ENCODE measurements at places on chromosomes 3 and 15.
A peak's percentile ranks its signal among the peaks of the same experiment; 100 is the strongest.

DNA sequence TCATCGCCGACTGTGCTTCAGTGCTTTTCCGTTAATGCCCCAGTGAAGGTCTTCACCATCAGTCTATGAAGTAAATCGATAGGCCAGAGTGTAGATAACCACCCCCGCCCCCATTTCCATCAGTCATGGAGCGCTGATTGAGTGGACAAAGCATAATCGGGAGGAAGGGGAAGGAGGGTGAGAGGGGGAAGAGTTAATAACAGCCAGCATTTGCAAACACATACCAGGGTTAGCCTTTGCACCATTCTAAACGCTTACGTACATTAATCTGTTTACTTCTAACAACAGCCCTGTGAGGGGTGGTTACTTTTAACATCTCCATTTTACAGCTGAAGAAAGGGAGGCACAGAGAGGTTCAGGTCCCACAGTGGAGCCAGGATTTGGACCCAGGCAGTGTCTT is 26.8 kb downstream of the EDEM1 start:
- no peak for DNase-seq

DNA sequence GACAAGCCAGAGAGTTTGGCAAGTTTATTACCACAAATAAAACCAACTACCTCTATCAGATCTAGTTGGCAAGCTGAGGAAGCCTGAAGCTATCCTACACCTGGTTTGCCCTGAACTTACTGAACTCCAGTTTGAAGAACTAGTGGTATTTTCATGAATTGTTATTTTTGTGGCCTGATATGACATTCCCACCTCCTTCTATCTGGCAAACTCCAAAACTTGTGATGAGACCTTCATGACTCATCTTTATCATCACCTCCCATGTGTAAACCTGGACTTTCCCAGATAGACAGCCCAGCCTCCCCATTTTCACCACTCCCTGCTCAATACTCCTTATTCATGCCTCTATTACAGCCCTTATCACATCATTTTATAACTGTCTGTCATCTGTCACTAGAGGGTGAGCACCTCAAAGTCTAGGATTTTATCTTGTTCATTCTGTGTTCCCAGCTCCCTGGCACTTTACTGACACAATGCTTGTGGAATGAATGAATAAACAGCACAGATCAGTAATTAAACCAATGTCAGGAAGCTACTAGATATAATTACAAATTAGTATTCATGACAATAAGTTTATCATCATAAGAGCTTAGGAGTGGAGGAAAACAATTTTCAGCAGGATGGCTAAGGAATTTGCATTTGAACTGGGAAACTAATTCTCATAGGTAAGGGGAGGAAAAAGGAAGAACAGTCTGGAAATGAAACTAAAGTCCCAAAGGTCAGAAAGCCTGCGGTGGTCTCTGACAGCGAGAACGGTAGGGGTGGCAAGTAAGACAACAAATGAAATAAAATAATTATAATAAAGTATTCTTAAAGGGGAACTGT is 13.2 kb upstream of the TRANK1 start:
- no peak for DNase-seq

GRCh38 chr3:30162579-30162978 is 443.8 kb upstream of the TGFBR2 start:
- no peak for DNase-seq

- no peak for DNase-seq
Measured at GRCh38 chr15:90582553-90582952, 52.8 kb downstream of the CRTC3 start.

DNA sequence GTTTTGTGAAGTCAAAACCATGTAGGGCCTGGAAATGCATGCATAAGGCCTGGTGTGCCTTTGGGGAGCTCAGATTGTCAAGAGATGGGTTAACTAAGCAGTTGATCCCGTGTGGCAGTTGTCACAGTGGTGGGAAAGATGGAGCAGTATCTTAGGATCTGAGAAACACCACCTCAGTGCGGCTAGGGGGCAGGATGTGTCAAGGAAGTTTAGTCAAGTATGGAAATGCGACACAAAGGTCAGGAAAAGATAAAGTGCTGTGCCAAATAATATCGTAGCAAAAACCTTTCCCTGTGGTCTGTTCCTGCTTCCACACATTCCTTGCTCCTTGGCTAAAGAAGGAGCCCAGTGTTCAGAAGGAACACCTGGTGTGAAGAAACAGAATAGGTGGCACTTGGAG is 396.4 kb downstream of the EDEM1 start:
- no peak for DNase-seq

- no peak for DNase-seq
Measured at GRCh38 chr3:150142936-150143335, 172.2 kb upstream of the PFN2 start.

DNA sequence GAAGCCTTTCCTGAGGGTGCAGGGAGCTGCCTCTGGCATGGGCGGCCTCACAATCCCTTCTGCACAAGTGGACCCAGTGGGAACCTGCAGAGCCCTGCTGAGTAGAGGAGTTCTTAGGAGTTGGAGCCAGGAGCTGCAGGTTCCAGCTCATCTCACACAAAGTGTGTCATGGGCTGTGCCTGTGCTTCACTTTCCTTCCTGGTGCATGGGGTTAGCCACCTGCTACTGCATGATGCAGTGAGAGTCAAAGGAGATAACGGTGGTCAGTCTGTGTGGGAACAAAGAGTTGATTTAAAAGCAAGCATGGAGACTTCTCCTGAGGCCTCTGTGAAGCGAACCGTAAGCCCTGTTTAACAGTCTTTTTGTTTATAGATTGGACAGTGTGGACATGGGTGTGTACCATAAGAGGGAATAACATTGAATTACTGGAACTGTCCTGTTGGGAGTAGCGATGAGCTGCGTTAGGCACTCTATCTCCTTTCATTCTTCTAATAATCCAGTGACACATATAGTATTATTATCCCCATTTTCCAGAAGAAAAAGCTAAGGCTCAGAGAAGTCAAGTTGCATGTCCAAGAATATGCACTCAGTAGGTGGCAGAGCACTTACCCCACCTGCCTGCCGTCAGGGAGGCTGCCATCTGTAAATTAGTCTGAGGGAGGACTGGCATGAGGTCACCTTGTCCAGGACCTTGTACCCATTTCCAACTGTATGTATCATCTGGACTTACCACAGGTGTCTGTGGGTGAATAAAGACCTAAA is 68.7 kb upstream of the PRR23C start:
- DNase-seq = peak; percentile 5

DNA sequence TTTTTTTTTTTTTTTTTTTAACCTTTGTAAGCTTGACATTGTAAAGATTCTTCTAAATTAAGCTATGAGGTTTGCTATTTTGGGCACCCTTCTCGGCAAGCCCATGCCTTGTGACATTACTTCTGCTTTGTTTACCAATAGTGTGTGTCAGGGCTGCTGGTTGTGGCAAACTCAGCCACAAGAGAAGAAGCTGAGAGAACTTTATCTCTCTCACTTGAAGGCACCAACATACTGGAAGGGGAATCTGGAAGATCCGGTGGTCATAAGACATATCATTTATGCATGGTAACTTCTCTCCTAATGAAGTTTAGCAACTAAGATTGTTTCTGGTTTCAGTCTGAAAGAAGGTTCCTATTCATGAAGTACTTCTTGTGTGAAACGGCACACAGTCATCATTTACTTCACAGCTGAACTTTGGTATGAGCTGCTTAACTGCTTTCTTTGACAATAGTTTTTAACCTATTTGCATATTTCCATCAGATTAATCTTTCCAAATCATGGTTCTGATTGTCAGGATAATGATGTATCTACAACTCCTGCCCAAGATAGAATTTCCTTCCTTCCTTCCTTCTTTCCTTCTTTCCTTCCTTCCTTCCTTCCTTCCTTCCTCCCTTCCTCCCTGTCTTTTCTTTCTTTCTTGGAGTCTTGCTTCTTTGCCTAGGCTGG is 189.3 kb downstream of the NFKBIZ start:
- DNase-seq = no peak

GRCh38 chr3:58173669-58174398 is 36.9 kb downstream of the DNASE1L3 start:
- peak; percentile 40 for DNase-seq

DNA sequence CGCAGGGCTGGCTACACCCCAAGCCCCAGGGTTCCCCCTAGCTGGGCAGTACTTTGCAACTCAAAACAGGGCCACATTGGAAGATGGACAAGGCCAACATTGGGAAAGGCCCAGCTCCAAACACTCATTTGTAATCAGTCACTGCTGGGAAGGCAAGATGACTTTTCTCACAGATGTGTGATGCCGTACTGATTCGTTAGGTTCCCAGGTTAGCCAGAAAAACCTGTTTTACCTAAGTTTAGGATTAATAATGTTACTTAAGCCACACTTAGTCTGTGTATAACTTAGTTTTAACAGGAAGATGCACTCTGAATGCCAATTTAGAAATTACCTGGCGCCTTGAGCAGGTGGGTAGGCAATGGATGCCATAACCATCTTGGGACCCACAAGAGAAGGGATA is 71.0 kb downstream of the ITGB5 start:
- no peak for DNase-seq

DNA sequence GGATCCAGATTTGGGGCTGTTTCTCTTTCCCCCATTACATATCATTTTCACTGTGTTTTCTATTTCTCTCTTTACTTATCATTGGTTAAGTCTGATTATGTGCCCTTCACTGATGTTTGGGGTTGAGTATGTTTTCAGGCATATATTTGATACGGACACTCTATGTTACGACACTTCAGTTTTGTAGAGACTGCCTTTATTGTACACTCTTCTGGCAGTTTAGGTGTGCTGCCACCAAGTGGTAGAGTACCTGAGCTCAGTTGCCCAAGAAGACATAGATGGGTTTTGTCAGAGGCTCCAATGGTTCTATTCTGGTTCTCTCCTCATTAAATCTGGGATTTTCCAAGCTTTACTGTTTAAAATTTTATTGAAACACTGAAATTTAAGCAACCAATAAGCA is 255.0 kb upstream of the ROPN1 start:
- DNase-seq = no peak

GRCh38 chr3:187935623-187936156 is 190.4 kb upstream of the BCL6 start:
- DNase-seq = peak; percentile 64

DNA sequence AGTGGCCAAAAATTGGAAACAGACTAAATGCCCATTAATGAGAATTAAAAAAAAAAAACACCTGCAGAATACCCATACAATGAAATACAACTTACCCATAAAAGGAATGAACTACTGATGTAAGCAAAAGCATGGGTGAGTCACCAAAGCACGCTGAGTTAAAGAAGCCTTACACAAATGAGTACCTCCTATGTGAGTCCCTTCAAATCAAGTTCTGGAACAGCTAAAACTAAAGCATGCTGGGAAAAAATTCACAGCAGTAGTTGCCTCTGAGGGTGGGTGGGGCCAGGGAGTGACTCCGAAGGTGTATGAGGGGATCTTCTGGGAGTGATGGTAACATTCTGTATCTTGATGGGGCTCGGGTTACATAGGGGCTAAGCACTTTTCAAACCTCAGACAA is 11.4 kb downstream of the MYO5C start:
- no peak for DNase-seq

DNA sequence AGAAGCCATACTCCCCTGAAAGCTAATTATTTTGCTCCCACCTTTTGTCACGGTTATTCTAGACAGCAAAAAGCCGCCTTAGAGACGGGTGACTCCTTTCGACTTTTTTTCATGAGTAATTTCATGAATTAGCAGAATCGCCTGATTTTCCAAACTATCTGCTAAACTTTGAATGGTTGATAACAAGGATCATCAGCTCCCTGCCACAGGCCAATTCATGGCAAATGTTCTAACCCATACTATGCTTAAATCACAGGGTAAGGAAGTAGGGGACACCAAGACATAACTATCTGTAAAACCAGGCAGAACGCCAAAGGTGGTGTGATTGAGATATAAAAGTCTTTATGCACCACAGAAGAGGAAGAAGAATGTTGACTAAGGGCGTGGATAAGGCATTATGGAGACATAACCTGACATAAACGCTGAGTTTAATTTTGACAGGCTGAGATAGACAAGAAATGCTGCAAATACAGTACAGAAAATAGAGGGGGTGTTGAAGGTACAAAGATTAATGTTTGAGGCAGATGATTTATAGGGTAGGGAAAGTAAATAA is 891 bp upstream of the DMXL2 start:
- no peak for DNase-seq

GRCh38 chr3:185722881-185723280 is 102.0 kb downstream of the IGF2BP2 start:
- no peak for DNase-seq

- no peak for DNase-seq
Measured at GRCh38 chr15:94263341-94264273, 32.2 kb downstream of the MCTP2 start.

GRCh38 chr3:174315225-174315624 is 543.9 kb upstream of the NAALADL2 start:
- DNase-seq = no peak

- DNase-seq = no peak
Measured at GRCh38 chr3:105598042-105598796, 231.5 kb downstream of the ALCAM start.

DNA sequence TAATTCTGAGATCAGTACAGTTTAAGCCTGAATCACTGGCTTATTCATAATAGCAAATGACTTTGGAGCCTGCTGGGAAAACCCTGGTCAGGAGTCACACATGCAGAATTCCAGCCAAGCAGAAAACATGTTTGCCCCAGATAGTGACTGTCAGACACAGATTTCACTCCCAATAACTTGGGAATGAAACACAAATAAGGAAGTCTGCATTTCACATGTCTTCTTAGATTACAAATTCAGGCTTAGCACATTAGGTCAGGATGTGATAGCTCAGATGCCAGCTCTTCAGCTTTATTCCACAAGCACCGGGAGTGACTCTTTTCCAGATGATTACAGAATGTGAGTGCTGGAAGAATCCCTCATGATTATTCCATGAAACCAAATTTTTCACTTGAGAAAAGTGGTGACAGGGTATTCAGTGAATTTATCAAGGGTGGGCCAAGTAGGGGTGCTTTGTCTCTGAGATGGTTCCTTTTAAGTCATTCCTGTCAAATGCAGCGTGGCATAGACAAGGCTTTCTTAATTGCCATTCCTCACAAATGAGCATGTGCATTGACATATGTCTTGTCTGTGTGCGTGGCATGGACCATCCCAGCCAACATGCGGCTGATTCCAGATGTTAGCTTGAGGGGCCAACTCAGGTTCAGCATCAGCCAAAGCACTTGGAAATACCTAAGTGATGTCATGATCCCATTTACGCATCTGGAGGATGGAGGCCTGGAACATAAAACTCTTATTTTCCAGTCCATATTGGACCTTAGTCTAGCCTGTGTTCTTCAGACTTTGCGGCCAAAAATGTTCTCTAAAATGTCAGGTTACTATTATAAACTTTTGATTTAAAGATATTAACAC is 191.0 kb downstream of the EPHB1 start:
- no peak for DNase-seq

DNA sequence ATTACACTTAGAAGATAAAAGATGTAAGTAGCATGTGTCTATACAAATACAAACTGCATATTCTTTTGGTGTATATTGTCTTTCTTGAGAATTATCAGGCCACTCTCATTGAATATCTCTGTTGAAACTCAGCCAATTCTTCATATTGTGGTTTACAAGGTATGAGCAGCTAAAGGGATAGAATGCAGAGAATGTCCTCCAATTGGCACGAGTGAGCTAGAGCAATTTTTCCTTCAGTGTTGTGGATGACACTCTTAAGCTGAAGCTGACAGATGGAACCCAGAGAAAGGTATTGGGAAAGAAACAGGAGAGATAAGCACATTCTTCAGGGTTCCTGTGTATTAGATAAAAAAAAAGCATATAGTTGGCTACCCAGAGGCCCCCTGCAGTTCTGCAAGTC is 453.1 kb downstream of the EPHA3 start:
- DNase-seq = no peak

Measured in activated CD4-positive, alpha-beta T cell treated with anti-CD3 and anti-CD28 coated beads, Interleukin-2, amount 50 U/mL, for 48 hours (primary cell).